ENCODE measurements at places on chromosomes 7 and 10.

DNA sequence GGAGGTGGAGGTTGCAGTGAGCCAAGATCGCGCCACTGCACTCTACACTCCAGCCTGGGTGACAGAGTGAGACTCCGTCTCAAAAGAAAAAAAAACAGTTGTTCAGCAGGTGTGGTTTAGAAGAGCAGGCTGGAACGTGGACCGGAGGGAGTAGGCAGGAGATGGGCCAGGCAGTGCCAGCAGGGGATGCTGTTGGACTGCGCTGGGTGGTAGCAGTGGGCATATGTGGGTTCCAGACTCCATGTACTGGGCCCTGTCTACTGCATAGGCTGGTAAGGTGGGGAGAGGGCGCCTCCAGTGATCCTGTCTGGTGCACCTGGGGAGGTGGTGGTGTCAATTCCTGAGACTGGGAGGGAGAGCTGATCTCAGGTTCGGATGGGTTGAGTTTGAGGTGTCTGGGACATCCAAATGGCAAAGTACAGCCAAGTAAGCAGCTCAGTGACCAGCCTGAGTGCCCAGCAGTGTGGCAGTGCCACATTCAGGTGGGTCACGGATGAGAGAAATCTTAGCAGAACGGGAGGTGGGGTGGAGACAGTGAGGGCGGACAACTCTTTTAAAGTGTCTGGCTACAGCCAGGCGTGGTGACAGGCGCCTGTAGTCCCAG is 25.9 kb downstream of the SFXN4 start:
- no peak for DNase-seq

- no peak for DNase-seq
These were observed 15.5 kb upstream of the CYP51A1 start for GRCh38 chr7:92149736-92150239.

- no peak for DNase-seq
These were observed 144.2 kb downstream of the PRPF18 start for GRCh38 chr10:13730956-13731355.

- DNase-seq = no peak
These were observed 263.3 kb upstream of the KLF6 start for GRCh38 chr10:4048236-4048864.

- no peak for DNase-seq
These were observed 11.9 kb downstream of the NPTX2 start for GRCh38 chr7:98629001-98629431.

- no peak for DNase-seq
These were observed 19.0 kb downstream of the GARS1 start for GRCh38 chr7:30613366-30614325.

DNA sequence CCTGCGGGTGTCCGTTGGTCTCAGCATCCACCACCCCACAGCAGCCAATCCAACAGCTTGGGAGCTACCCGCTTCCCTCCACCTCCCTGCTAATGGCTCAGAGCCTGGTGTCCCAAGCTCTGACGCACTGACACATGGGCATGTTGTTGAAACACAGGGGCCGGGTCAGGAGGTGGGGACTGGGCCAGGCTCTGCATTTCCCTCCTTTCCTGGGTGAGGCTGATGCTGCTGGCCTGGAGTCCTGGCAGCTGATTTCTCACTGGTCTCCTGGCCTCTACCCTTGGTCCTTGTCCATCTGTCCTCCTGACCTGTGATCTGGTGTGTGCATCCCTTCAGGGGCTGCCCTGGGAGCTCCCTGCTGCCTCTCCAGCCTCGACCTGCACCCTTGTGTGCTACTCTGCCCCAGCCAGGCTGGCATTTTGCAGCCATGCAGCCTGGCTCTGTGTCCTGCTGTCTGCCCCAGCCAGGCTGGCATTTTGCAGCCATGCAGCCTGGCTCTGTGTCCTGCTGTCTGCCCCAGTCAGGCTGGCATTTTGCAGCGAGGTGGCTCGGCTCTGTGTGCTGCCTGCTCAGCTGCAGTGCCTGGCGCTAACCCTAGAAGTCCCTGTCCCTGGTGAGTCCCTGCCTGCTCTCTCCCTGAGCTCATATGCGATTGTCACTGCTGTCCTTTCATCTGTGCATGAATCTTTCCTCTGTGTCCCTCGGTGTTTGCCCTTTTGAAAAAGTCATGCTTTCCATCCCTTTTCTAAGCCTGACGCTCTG is 14.0 kb downstream of the AMZ1 start:
- no peak for DNase-seq

DNA sequence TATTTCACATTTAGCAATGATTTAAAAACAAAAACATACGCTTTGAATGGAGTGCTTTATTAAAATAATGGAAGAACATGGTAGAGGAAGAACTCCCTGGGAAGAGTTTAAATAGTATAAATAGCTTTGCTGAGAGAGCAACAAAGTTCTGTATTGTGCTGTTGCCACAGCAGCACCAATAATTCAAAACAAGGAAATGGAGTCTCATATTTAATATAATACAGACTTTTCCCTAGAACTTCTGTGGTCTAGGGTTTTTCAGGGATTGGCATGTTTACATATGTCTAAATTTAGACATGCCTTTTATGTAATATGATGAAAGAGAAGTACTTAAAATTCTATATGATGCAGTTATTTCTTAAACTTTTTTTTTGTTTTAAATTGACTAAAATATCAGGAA is 217.2 kb upstream of the HDAC9 start:
- DNase-seq = no peak

DNA sequence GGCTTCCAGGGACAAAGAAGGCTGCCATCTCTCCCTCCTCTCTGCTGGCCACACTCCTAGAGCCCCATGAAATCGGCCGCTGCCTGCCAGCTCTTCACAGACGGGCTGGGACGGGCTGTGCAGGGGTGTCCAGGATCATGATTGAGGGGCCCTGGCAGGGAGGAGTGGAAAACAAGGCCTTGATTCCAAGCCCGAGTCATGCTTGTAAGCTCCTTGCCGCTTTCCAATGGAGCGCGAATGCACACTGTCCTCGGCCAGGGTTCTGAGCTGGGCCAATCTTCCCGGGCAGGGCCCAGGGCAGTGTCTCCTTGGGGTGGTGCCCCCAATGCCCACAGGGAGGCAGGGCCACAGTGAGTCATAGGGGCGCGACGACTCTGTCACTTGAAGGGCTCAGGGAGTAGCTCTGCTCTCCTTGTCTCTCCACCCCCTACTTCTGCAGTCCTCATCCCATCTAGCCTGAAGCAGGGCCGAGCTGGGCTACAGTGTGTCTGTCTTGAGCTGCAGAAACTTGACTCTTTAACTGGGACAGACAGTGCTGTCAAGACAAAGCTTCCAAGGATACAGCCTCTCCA is 186.2 kb upstream of the SVIL start:
- DNase-seq = no peak

- no peak for DNase-seq
These were observed 30.0 kb upstream of the TRIL start for GRCh38 chr7:28988091-28988490.

DNA sequence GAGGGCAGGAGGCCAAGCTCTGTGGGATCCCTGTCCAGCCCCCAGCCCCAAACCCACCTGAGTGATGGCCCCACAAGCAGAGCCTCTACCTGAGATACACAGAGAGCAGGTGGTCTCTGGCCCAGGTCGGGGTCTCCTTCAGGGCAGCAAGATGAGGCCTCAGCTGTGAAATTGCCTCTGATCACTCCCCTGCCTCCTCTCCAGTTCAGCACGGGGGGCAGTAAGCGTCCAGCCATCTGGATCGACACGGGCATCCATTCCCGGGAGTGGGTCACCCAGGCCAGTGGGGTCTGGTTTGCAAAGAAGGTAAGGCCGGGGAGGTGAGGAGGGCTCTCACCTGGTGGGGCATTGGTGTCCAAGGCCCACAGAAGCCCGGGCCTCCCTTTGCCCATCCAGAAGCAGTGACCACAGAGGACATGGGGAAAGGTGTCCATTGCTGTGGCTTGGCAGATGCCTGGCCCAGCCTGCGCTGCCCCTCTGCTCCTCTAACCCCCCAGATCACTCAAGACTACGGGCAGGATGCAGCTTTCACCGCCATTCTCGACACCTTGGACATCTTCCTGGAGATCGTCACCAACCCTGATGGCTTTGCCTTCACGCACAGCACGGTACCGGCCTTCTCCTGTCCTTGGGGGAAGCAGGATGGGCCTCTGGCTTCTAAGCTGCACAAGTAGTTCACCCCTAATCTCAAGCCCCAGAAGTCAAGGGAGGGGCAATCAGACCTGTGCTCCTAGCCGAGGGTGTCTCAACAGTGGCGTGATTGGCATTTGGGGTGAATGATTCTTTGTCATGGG is 3.1 kb downstream of the CPA1 start:
- no peak for DNase-seq

GRCh38 chr10:101007099-101007711 is 7.6 kb downstream of the LZTS2 start:
- no peak for DNase-seq

GRCh38 chr7:131618391-131618790 is 62.0 kb upstream of the PODXL start:
- no peak for DNase-seq

DNA sequence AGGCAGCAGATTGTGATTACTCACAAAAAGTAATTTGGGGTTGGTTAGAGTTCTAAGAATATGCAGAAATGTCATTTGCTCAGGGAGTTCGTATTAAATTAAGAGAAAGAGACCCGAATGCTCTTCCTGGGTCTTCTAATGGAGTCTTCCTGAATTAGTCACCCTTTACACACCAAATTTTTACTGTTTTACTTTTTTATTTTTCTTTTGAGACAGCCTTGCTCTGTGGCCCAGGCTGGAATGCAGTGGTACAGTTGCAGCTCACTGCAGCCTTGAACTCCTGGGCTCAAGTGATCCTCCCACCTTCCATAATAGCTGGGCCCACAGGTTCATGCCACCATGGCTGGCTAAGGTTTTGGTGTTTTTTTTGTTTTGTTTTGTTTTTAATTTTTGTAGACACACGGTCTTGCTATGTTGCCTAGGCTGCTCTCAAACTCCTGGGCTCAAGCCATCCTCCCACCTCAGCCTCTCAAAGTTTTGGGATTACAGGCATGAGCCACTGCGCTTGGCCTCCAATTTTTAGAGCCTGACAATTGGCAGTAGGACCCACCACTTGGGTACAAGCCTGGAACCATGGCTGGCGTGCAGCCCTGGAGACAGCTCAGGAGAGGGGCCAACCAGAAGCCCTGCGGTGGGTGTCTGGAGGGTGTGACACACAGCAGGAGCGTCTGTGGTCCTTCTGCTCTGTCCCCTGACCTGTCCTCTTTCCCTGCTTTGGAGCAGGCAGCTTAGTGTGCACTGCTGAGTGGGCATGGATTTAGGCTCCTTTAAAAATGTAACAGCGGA is 16.4 kb upstream of the BHLHA15 start:
- no peak for DNase-seq

DNA sequence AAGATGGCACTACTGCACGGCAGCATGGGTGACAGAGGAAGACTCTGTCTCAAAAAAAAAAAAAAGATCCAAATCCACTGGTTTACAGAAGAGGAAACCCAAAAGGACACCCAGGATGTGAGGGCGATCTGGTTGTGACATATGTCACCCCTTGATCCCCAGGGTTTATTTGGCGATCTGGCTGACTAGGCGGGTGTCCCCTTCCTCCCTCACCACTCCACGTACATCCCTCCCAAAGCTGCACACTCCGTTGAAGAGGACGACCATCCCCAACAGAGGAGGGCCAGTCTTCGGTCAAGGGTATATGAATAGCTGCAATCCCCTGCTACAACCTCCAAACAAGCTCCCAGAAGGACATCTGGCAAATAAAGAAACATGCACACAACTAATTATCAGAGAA is 111.6 kb downstream of the HTR5A start:
- DNase-seq = no peak

- no peak for DNase-seq
These were observed 1.6 kb downstream of the GHRHR start for GRCh38 chr7:30965372-30965771.

GRCh38 chr7:47683485-47683898 is 101.6 kb upstream of the TNS3 start:
- DNase-seq = no peak

DNA sequence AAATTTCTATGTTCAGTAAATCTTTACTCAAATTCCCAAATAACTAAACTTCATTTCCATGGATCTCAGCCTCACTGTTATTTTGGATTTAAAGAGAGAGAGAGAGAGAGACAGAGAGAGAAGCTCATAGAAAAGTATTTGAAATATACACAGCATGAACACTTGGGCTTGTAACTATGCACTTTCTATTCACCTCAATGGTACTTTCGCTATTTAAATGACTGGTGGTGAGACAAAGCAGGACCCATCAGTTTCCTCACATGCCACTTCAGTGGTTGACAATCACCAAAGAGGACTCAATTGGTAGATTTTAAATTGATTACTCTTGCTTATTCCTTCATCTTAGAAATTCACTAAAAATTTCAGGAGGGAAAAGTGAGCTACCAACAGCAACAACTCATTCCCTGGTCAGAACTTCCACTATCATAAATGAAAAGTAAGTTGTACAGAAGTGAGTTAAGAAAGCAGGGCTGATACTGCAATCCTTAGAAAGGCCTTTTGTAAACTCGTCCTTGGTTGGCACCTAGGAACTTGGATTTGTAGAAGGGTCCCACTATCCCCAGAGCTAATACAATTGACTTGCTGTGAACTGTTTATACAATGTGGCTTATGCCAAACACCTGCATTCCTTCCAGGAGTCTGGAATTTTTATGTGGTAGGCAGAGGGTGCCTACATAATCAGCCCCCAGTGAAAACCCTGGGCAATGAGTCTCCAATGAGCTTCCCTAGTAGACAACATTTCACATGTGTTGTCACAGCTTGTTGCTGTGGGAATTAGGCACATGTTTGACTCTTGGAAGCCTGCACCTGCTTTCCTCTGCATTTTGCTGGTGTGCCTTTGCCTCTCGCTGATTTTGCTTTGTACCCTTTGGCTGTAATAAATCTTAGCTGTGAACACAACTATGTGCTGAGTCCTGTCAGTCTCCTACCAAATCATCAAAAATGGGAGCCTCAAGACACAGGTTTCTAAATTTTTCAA is 10.8 kb downstream of the ERLIN1 start:
- no peak for DNase-seq

DNA sequence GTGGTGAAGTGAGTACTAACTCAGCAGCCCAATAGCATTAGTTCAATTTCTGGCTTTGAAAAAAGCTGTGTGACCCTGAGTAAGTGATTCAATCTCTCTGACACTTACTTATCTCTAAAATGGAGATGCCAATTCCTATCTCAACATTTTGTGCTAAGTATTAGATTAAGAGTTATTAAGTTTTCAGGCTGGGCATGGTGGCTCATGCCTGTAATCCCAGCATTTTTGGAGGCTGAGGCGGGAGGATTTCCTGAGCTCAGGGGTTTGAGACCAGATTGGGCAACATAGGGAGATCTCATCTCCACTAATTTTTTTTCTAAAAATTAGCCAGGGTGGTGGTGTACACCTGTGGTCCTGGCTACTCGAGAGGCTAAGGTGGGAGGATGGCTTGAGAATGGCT is 109.5 kb downstream of the PRTFDC1 start:
- DNase-seq = no peak

- DNase-seq = no peak
These were observed 50.8 kb upstream of the PRSS1 start for GRCh38 chr7:142698429-142698828.

GRCh38 chr10:101961591-101962498 is 94.1 kb downstream of the ARMH3 start:
- DNase-seq = no peak

DNA sequence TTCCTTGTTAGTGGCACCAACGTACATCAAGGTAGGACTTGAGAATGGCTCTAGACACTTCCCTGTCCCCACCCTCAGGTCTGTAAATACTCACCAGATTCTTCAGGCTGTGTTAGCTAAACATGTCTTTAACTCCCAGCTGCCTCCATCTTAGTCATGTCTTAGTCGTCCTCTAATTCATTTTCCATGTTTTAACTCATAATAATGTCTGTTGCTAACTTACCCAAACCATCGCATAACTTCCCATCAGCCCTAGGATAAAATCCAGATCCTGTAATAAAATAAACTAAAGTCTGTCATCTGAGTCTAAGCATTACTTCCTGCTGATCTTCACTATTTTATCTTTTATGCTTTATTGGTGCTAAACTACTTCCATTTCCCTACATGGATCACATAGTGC is 600.0 kb upstream of the CELF2 start:
- no peak for DNase-seq
